ENCODE measurements at places on chromosomes 6 and 20.

DNA sequence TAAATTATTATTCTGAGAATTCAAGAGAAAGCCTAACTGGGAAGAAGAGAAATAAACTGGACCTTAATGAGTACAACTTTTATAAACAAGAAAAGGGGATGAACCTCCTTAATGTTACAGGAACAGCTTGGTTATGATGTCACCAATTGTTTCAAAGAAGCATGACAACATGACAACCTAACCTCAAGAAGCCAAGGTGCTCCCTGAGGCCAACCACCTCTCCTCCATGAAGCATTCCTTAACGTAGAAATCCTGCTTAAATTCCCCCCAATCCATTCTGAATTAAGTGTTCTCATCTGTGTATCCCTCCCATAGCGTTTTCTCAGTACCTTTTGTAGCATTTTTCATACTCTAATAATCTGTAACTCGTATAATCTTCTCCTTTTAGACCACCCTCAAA lies 1.7 kb downstream of the HBS1L start:
- DNase-seq: no peak

DNA sequence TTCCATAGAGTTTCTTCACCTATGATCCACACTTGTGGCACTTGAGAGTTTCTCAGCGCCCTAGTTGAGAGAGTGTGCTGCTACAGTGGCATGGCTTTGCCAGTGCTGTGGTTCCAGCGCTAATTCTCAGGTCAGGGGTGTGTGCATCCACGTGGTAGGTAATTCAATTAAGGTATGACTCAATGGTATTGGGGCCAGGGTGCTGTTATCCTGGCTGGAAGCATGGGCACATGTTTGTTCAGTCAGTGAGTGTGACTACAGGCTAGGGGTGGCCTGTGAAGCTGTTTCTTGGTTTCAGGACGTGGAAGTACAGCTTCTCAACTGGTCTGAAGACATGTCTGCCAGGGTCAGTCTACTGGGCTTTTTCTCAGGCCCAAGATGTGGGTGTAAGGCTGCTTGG lies 3.0 kb upstream of the SEMG2 start:
- DNase-seq: no peak

- no peak for DNase-seq
Measured at GRCh38 chr6:151005896-151006632, 140.6 kb downstream of the MTHFD1L start.

- DNase-seq: peak; percentile 82
Measured at GRCh38 chr6:168196385-168196860, 117.4 kb upstream of the FRMD1 start.

DNA sequence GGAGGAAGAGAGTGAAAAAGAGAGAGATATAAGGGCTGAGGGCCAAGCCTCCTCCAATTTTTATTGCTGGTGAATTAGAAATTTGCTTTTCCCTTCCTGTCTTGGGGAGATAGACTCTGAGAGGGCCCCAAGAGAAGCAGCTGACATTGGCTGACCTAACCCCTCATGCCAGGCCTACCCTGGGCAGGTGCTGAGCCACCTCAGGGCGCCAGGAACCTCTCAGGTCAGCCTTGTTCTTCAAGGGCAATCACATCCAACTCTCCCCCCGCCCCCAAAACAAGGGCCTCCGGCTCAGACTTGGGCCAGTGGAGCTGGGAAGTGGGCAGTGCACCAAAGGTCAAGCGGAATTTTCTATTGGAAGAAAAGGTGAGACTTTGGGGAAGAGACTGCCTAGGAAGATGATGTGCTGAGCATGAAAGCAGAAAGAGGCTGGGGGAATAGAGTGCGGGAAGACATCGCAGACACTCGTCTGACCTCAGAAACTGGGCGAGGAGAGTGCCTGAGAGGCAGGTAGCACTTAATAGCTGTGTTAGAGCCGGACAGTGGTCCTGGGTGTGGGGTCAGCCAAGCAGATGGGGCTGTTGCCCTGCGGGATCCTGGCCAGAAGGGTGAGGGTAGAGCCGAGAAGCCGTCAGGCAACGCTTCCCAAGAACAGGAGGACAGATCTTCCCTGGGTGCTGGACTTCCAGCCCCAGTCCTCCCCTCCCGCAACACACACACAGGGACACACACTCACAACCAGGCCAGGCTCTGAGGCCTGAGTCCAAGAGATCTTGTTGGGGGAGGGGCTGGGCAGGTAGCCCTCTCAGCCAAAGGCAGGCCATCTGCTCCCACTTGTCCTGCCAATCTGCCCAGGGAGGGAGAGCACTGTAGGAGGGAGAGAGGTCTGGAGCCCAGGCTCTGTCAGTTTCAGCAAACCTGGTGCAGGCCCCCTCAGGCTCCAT lies 3.7 kb upstream of the FASTKD5 start:
- DNase-seq: peak; percentile 37

DNA sequence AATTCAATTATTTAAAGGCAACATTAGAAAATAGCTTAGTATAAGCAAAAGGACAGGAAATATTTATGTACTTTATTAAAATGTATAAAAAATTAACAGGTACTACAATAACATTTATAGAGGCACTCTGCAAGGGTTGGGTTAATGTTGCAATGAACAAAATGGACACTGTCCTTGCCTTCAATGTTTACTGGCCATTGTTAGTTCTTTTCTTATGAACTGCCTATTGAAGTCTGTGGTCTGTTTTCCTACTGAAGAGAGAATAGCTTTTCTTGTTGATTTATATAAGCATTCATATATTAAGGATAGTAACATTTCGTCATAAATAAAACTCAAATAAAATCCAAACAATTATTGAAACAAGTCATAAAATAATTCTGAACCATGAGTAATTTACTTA lies 135.3 kb upstream of the BEND6 start:
- DNase-seq: no peak

DNA sequence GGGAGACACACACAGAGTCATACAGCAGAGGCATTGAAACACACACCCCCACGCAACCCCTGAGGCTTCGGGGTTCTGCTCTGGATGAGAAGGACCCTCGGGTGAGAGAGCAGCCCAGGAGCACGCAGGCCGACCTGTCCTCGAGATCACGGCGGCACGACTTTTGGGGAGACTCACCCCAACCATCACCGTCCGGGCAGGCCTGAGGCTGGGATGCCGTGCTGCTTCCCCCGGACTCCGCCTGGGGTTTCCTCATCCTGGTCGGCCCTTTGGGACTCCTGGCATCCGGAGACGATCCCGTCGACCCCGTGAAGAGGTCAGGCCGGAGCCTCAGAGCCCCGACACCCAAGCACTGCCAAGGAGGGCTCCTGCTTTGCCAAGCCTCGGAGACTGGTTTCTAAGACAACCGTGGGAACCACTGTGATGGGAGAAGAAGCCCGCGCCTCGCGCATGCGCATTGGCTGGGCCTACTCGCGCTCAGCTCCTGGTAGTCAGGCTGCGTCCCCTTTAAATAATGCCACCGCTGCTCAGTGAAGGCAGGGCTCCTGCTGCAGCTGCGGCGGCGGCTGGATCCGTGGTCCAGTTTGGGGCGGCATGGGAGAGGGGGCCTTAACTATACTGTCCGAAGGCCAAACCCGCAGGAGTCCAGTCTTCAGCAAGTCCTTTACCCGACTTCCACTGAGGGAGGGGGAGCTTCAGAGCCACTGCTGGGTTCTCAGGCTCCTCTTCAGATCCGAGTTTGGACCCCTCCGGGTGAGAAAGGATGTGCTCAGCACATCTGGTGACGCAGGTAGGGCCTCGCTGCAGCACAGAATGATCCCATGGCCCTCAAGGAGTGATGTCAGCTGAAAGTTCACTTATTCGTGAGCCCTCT lies 171.4 kb upstream of the ZNF337 start:
- peak; percentile 68 for DNase-seq

DNA sequence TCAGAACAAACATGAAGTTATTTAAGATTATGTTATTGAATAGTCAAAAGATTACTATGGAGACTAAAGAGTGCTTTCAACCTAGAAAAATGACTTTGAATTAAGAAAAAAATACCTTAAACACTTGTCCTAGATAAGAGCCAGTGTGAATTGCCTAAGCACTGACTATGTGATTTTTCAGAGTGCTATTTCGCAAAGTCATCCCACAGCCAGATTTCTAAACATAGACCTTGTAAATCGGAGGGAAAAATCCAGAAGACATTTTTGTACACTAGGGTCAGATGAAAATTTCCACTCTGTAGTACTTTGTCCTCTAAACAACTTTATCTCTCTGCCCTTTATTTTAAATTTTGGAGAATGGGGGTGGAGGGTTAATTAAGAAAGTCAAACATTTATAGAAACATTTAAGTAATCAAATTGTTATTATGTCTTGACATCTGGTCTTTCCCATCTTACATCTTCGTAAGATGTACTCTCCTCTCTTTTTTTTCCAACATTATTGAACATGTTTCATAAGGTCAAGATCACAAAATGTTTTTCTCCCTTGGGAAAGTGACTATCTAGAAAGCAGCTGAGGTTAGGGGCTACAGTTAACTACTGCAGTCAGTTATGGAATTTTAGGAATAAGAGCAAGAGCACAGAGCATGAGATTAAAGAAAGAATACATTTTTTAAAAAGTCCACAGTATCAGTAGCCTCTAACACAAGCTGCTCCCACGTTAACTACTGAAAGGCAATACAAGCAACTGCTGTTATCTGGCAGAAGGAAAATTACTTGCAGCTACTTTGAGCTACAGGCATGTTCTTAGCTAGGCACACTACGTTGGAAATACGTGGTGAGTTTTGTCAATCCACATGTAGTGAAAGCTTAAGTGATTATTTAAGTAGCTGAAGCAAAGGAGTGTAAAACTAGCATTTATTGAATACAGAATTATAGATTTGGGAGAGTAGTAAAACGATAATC lies 648.5 kb downstream of the HTR1B start:
- DNase-seq: no peak

- DNase-seq: no peak
Measured at GRCh38 chr20:58788896-58789544, 61.7 kb downstream of the GNAS-AS1 start.

DNA sequence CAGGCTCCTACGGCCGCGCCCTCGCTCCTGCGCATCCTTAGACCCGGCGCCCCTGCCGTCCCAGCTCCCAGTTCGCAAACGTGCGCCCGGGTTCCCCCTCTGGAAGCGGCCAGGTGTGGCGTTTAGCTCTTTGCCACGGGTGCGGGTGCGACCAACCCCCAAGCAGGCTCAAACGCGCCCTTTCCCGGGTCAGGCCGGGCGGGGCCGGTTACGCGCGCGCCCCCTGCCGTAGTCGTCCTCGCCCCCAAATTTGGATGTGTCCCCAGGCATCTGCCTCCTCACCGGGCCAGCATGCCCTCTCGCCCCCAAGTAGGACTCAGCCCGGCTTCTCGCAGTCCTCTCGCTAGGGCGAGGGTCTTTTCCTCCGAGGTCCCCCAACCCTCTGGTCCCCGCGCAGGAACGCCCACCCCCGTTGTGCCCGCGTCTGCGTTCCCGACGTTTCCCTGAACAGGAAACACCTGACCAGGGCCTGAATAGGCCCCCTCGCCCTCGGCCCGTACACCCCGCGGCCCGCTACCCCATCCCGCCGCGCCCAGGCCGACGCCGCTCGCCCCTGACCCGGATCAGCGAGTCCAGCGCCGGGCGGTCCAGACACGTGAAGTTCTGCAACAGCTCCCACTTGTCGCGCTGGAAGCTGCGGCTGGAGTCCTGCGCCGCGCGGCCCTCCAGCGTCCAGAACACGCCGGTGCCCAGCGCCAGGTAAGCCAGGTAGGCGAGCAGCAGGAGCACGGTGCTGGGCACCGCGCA lies 520 bp downstream of the KCNK17 start:
- no peak for DNase-seq

DNA sequence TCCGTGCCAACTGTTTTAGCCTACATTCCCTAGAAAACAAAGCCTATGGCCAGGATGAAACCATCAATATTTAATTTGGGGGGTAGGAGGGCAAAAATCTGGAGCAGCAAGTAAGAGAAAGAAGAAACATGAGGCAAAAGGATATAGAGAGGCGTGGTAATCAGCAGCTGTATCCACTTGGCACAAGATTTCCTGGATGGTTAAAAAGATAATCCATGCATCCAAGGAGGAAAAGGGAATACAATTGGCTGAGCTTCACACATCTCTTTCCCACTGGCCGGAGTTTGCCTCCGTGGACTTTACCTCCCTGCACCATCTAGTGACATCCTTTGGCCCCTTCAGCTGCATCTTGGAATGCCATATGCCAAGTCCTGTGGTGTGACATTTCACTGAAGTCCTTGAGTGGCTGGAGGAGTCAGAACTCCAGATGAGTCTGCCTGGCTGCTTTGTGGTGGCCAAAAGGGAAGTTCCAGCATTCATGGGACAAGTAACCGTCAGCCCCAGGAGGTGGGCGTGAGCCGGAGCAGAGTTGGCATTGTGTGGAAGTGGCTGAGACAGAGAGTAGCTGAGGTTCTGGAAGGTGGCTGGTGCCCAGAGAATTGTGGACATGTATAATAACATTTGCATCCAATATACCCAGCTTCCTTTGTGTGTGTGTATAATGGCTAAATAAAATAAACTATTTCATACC lies 13.7 kb upstream of the TMX4 start:
- DNase-seq: no peak

- no peak for DNase-seq
Measured at GRCh38 chr6:164409309-164410009, 899.9 kb downstream of the C6orf118 start.

GRCh38 chr6:35727935-35728682 lies 8.7 kb upstream of the ARMC12 start:
- peak; percentile 96 for DNase-seq

Data from right lobe of liver (tissue), 6 donors.